ENCODE measurements at places on chromosomes 2 and 18.
A peak's percentile ranks its signal among the peaks of the same experiment; 100 is the strongest.

DNA sequence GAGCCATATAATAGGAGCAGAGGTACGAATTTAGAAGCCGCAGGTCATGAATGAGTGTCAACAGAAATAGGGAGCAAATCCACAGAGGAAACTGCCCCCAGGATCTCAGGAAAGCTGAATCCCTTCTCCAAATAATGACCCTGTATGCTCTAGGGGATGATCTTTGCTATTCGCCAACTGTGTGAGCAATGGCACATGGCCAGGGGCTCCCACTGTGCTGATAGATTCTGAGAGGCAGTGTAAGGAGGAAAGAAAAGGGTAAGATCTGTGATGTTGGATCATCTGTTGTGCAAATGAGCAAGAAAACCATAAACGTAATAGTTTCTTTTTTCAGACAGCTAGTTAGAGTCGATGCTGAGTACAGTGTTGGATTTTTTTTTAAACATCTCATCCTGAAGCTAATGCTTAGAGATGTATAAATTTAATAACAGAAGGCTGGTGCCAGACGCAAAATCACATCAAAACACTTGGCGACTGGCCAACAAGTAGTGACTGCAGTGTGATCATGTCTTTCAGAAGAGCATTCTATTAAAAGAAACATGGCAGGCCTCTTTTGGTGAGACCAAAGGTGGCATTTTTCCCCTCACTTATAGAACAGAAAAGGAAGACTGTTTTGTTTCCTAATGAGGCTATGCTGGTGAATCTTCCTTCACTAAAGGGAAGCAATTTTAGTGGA is 77.4 kb downstream of the ABCA12 start:
- no peak for DNase-seq

DNA sequence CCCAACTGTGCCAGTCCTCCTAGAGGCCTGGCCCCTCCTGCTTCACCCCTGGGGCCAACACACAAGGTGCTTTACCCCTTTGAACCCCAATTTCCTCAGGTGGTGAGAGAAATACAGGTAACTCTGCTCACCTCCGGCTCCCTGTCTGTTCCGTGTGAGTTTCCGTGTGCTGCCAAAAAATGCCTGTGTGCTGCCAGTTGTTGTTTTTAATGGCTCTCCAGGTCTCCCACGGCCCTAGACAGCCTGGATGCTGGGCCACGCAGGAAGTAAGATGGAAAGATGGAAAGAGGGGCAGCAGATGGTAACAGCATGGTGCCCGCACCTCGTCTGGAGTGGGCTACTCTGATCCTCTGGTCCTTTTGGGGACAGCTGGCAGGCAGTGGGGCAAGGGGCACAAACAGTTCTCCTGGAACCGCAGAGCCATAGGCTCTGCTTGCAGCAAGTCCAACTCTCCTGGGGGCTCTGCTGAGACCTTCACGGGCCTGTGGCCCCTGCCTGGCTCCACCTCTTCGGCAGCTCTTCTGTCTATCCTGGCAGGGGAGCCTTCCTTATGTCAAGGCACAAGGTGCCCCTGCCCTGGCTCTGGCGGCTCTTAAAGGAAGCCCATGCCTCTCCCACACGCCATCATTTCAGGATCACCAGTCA is 4.3 kb upstream of the ARHGEF4 start:
- no peak for DNase-seq

DNA sequence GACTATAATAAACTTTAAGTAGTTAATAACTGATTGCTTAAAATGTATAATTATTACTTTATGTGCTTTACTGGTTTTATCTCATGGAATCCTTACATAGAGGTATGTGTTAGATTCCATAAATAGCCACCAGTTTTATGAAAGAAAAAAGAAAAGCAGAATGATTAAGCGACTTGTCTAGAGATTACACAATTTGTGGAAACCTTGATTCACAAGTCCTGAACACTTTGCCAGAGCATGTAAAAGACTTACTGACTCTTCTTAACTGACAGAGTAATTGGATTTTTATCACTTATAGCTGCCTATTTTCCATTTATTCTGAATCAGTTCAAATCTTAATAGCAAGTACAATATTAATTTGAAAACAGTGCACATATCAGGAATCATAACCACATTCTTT is 448.7 kb upstream of the NETO1 start:
- no peak for DNase-seq

- DNase-seq, result peak; percentile 28
Observed at GRCh38 chr18:12882453-12883371, 1.3 kb downstream of the PTPN2 start.

GRCh38 chr2:144645083-144645778 is 125.3 kb upstream of the ZEB2 start:
- no peak for DNase-seq

- no peak for DNase-seq
Observed at GRCh38 chr18:63161032-63161760, 158.4 kb downstream of the BCL2 start.

- no peak for DNase-seq
Observed at GRCh38 chr2:171824086-171824485, 70.0 kb downstream of the SLC25A12 start.

- no peak for DNase-seq
Observed at GRCh38 chr2:198311020-198311419, 506.6 kb downstream of the PLCL1 start.

GRCh38 chr18:43931439-43931838 is 654.1 kb upstream of the SYT4 start:
- no peak for DNase-seq

DNA sequence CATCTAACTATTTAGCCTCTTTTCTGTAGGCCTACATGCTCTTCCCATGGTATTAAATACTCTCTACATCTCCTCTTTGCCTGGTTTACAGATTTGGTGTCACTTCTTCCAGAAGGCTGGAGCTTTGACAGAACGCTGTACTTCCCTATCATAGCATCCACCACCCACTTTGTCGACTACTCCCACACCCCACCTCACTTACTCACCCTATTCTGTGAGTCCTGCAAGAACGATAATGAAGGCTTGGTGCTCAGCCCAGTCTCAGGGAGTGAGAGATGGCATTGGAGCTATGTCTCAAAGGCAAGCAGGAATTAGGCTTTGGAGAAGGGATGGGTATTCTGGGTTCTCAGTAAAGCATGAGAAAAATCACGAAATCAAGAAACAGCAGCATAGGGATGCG is 20.3 kb upstream of the KDM3A start:
- no peak for DNase-seq

DNA sequence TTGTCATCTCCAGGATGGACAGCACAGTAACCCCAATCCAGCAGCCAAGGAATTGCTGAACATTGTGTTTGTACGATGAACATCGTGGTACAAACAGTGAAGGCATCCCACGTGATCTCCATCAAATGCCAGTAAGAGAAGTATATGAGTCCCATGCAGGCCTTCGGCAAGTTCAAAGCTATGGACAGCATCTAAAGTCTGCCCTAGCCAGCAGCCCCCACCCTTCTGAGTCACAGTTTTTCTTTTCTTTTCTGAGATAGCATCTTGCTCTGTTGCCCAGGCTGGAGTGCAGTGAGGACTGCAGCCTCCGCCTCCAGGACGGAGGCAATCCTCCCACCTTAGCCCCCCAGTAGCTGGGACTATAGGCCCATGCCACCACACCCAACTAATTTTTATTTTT is 71.0 kb upstream of the SRD5A2 start:
- DNase-seq, result no peak

DNA sequence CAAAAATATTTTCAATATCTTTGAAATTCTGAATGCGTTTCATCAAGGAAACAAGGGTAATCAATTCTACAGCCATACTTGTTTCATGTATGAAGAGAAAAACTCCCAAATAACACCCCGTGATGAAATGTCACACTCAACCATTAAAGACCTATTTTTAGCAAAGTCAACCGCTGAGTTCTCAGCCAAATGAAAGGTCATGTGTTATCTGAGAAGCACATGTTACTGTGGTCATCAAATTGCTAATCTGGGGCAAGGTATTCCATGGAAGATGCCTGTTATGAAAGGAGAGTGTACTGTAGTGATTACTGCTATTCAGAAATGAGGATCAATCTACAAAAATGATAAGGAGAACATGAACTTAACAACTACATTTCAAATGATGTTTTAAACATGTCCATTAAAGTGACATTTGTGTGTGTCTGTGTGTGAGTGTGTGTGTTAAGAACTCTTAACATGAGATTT is 126.7 kb downstream of the BCL2 start:
- no peak for DNase-seq

GRCh38 chr2:185404578-185404977 is 334.0 kb upstream of the FSIP2 start:
- no peak for DNase-seq
